ENCODE measurements at places on chromosomes 4 and X.

DNA sequence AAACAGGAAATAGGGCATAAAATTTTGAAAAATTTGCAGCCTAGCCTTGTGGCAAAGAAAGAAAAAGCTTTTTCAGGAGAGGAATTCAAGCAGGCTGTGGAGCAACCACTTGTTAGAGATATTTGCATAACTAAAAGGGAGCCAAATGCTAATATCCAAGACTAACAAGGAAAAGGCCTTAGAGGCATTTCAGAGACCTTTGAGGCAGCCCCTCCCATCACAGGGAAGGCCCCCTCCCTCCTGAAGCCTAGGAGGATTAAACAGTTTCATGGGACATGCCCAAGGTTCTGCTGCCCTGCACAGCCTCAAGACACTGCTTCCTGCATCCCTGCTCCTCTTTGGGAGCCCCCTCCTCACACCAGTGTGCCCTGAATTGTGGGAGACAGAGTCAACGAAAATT is 275.4 kb upstream of the SFRP2 start:
- no peak for DNase-seq

DNA sequence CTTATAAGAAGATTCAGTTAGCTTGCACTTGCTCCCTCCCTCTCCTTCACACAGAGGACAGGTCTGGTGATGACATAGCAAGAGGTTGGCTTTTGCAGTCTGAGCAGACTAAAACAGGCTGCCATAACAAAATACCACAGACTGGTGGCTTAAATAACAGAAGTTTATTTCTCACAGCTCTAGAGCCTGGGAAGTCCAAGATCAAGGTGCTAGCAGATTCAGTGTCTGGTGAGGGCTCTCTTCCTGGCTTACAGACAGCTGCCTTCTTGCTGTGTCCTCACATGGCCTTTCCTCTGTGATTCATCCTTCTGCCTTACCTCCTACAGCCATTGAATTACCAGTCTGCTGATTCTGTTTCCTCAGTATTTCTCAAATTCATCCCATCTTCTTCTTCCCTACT is 13.1 kb downstream of the RP2 start:
- DNase-seq = no peak

DNA sequence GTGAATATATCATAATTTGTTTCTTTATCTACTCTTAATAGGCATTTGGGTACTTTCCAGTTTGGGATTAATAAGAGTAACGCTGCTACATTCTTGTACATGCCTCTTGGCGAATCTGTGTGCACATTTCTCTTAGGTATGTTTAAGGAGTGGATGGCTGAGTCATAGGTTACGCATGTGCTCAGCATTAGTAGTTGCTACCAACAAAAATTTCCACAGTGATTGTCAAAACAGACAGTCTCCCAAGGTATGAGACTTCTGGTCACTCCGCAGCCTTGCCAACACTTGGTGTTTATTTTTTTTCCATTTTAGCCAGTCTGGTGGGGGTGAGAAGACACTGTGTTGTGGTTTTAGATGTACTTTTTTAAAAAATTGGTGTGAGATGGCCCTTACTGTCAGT is 44.6 kb downstream of the FGFBP1 start:
- peak; percentile 84 for DNase-seq

- no peak for DNase-seq
These were observed 78.5 kb upstream of the BLTP1 start for GRCh38 chr4:122073615-122074014.

- DNase-seq = no peak
These were observed 71.6 kb upstream of the SH3RF1 start for GRCh38 chr4:169342159-169342860.

DNA sequence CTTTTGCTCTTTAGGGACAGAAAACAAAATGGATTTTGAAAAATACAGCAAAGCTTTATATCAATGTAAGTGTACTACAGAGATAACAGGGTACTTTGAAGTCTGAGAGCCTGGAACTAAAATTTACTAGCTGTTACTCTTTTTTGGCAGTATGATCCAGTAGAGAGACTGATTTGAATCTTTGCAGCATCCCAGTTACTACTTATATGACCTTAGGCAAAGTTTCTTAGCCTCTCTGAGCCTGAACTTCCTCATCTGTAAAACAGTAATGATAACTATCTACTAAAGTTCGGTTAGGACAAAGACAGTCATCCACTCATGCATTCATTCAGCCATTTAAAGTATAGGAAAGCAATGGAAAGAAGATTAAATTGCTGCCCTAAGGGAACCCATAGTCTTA is 10.1 kb downstream of the BRWD3 start:
- no peak for DNase-seq

DNA sequence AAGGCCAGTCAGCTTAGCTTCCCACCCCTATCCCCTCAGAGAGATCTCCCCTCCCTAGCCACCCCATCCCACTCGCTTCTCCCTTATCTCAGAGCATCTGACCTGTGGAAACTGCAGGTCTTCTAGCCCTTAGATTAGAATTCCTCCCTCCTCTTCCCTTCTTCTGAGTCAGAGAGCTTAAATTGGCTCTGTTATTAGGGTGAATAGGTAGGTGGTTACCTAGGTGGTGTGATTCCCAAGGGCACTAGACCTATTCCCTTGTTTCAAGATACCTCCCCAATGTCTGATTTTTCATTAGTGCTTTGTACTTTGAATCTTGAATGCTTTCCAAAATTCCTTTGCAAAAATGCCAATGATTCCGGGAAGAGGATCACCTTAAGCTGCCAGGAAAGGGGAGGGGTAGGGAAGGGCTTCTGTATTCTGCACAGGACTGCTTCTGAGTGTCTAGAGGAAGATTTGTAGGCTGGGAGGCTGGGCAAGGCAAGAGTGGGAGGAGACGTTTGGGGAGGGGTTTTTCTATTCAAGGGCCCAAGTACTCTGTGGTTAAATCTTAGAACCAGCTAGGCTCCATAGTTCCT is 24.5 kb upstream of the MSN start:
- DNase-seq = no peak

DNA sequence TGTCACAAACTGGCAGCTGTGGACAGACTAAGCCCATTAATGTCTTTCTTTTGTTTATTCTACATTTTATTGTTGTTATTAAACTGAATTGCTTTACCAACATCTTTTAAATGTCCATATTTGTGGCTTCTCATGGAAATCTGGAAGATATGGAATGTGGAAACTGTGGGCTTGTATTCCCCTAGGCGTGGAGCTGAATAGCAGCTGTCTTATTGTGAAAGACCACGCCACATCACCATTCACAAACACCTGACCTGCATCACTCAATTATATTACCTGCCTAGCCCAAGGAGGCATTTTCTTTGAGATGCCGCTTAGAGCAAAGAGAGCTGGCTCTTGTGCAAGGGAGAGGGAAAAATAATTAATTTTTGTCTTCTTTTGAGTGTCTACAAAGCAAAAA is 96.9 kb upstream of the GPRIN3 start:
- no peak for DNase-seq

DNA sequence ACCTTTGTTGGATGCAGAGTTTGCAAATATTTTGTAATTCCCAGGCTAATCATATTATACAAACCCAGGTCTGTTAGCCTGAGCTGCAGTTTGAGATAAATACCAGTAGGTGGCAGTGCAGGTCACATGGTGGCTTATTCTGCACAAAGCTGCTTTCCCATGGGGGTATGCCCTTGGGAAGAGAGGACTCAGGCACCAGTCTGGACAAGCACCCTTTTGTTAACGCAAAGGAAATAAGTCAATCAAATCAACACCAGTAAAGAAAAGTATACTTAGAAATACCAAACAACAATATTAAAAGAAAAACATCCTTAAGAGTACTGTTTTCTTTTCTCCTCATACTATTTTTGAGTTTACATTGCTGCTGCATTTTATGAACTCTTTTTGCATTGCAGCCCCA is 389.0 kb upstream of the ZFP42 start:
- peak; percentile 65 for DNase-seq

GRCh38 chrX:153549231-153549630 is 31.8 kb downstream of the ATP2B3 start:
- DNase-seq = no peak

DNA sequence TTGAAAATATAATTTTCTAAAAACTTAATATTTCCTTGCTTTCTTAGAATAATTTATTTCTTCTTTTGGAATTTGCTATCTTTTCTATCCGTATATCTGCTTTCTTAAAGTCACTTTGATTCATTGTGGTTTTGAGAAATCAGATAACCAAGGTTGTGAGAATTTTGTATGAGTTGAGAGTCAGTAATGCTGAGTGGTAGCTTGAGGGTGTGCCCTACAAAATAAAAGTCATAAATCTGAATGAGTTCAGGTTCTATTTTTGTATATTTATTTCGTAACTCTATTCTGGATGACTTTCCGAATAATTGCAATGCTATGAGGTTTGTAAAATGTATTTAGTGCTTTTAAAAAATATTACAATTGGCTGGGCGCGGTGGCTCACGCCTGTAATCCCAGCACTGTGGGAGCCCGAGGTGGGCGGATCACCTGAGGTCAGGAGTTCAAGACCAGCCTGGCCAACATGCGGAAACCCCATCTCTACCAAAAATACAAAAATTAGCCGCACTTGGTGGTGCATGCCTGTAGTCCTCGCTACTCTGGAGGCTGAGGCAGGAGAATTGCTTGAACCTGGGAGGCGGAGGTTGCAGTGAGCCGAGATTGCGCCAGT is 8.9 kb downstream of the COPS4 start:
- peak; percentile 16 for DNase-seq

GRCh38 chrX:103513476-103514108 is 5.7 kb downstream of the RAB40A start:
- DNase-seq = no peak

DNA sequence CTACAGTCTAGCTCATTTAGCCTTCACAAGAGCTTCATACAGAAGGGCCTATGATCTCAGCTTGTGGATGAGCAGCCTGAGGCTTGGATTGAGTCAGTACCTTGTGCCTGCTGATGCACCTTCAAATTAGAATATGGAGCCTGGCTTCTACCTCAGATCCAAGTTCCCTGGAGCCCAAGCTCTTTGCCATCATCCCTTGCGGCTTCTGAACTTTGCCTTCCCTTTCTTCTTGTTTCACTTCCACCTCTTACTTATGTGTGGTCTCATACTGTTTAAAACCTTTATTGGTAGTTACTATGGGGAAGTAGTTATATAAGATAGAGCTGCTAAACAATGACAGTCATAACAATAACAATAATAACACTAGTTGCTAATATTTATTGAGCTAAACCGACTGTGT is 84.3 kb upstream of the AFF2 start:
- no peak for DNase-seq

DNA sequence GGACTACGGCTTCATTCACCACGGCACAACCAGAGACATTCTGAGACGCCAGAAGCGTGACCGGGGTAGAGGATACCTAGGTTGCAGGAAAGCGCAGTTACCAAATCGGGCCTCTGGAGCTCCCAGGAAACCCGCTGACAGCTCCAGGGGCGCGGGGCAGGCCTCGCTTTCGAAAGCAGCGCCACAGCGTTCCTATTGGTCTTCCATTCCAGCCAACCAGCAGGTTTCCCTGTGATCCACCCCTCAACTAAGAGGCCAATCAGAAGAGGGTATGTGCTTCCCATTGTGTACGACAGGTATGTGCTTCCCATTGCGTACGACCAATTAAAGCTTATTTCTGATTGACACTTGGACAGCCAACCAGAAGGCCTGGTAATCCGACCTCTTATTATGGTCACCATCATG is 14.9 kb downstream of the SNX12 start:
- DNase-seq = no peak

GRCh38 chrX:109732017-109732801 is 848 bp downstream of the ACSL4 start:
- peak; percentile 17 for DNase-seq

DNA sequence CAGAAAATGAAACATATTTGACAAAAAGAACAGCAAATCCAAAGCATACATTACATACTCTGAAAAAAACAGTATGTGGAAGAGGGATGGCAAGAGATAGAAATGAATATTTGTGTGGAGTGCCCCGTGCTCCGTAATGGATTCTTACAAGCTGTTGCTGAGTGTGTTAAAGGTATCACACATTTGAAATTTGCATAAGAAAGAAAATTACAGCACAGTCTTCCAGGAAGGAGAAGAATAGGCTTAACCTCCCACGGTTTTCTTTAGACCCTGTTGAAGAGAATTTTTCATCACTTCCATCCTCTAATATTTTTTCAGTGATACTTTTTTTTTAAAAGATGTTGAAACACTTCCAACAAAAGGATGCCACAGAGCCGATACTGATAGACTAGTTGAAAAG is 1489.4 kb downstream of the RAPGEF2 start:
- DNase-seq = no peak

- DNase-seq = no peak
These were observed 69.3 kb downstream of the NBDY start for GRCh38 chrX:56798339-56798711.

DNA sequence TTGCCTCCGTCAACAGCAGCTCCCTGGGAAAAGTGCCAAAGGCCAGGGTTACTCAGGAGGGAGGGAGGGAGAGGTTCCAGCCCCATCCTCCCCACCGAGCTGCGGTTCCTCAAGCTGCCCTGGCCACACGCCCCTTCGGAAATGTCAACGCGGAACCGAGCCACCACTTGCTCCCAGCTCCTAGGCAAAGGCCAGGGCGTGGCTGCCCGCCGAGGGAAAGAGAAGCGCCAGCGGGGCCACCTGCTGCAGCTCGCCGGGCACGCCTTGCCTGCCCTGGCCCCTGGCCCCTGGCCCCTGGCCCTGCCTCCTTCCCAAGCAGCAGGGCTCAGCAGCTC is 15.3 kb downstream of the SLC6A8 start:
- DNase-seq = peak; percentile 63

DNA sequence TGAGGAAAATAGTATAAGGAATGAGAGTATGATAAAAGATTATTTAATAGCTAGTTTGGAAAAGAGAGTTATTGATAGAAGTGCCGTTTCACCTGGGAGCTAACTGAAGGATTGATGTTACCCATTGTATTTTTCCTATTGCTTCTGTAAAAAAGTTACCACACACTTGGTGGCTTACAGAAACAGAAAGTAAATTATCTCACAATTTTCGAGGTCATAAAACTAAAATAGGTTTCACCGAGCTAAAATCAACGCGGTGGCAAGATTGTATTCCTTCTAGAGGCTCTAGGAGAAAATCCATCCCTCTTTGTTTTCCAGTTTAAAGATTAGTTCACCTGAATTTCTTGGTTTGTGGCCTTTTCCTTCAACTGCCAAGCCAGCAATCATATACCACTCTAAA is 11.1 kb upstream of the TRAM1L1 start:
- no peak for DNase-seq

Data from AG08396 (cell line).